GOT3 (cell line): ENCODE measurements at places on chromosomes 7 and 10.

DNA sequence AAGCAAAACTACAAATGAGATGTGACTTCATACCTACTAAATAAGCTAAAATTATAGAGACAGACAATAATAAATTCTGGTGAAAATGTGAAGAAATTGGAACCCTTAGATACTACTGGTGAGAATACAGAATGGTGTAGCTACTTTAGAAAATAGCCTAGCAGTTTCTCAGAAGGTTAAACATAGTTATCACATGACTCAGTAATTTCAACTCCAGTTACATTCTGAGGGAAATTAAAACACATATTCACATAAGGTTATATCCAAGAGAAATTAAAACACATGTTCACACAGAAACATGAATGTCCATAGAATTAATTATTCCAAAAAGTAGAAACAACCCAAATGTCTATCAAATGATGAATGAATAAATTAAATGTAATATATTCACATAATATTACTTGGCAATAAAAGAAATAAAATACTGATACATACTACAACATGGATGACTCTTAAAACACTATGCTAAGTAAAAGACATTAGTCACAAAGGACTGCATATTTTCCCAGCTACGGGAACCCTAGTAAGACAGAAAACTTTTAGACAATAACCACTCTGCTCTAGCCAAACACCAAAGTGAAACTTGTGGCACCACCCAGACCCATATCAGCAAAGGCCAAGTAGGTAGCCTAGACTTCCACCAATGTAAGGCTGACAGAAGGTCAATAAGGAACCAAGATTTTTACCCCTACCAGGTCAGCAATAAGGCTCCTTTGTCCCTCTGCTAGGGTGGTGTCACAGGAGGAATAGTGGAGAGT lies 25.1 kb downstream of the SLC25A40 start:
- no peak for DNase-seq

DNA sequence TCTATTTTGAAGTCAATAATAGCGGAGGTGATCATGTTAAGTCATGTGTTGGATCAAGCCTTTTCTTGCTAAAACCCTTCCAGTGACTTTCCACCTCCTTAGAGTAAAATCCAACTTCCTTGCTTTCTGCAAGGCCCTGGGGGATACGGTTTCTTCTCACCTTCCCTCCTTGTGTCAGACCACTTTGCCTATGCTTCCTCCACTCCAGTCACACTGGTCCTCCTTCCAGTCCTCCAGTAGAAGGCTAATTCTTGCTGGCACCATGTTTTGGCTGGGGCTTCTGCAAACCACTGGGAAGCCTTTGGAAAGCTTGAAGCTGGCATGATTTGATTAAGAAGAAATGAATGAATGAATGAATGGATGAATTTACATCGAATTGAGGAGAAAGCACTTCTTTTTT lies 169.5 kb downstream of the PLXDC2 start:
- no peak for DNase-seq

DNA sequence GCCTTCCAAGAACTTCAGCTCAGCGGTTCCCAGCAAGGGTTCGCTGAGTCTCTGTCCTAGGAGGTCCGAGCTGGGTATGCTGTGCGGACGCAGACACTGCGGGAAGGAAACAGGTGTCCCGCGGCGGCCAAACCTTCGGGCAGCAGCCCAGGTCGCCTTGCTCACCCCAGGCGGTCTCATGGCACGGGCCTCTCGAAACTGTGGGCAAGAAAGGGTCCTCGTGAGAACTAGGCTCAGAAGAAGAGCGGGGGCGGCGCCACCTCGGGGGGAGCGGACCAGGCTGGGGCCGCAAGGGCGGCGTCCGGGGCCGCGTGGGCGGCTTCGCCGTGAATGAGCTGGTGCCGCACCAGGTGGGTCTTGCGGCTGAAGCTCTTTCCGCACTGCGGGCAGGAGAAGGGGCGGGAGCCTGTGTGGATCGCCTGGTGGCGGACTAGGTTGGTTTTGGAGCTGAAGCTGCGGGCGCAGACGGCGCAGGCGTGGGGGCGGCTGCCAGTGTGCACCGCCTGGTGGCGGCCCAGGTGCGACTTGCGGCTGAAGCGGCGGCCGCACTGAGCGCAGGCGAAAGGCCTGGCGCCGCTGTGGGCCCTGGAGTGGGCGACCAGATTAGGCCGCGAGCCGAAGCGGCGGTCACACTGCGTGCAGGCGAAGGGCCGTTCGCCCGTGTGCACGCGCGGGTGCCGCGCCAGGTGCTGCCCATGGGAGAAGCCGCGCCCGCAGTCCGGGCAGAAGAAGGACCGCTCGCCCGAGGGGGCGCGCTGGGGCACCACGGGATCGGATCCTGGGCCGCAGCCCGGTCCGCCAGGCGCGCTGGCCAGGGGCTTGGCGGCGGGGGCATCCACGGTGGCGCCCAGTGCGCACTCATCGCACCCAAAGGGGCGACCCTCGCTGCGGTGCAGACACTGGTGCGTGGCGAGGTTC lies 8.6 kb downstream of the ZNF467 start:
- no peak for DNase-seq

DNA sequence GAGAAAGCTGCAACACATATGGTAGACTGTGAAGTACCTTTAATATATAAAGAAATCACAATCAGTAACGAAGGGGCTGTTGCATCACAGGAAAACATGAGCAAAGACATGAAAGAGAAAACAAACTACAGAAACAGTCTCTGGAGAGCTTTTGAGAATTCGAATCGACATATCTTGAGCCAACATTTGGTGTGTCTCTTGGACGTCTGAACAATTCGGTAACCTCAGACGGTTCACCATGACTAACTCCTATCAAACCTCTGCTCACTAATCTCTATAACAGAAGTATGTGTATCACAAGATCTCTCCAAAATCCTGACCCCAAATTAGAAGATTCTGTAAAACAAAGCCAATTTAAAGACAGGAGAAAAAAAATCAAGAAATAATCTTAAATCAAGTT lies 262.0 kb upstream of the YAE1 start:
- no peak for DNase-seq

- DNase-seq, result no peak
Measured at GRCh38 chr7:149397470-149398043, 63.3 kb downstream of the ZNF777 start.

GRCh38 chr7:137981668-137982067 lies 20.2 kb downstream of the CREB3L2 start:
- DNase-seq, result no peak

GRCh38 chr10:71259815-71260501 lies 47.6 kb downstream of the UNC5B start:
- DNase-seq, result no peak

- no peak for DNase-seq
Measured at GRCh38 chr7:22216832-22217475, 140.0 kb downstream of the RAPGEF5 start.

- no peak for DNase-seq
Measured at GRCh38 chr10:5565671-5566581, 41.2 kb downstream of the CALML3 start.

DNA sequence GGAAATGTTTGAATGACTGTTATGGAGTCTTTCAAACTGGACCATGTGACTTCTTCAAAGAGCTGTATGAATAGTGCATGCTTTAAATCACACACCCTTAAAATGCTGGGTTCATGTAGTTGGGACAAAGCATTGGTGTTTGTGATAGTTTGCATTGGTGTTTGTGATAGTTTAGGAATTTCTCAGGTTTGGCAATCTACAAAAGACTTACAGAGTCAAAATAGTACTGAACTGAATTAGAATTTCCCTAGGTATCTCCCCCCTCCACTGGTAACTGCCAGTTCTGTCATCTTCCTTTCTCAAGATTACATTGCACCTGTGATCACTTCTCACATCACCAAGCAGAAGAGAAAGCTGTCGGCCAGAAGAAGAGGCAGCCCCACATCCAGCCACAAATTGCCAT lies 261.1 kb downstream of the GATA3 start:
- DNase-seq, result no peak

GRCh38 chr10:15363031-15363430 lies 8.1 kb downstream of the FAM171A1 start:
- DNase-seq, result no peak

DNA sequence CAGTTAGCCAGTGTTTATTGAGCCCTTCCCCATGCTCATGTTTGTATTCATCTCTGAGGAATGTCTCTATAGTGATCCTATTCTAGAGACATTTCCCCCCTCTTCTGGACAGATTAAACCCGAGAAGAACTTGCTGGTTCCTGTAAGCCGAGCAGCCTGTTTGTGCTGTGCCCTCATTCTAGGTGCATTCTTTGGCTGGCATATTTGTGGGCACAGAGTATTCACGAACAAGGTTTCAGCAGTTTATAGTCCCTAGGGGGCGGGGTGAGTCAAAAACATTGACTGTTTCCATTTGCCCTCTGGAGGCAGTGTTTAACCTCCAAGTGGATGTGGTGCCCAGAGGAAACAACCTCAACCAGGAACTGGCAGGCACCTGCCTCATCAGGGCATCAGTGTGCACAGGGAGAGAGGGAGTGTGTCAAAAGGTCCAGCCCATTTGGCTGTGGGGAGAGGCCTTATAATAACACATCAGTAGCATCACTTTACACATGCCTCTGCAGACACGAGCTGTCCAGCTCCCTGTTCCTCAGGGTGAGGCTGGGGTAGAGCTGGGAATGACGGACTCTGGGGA lies 273.3 kb upstream of the LRGUK start:
- DNase-seq, result peak; percentile 55

DNA sequence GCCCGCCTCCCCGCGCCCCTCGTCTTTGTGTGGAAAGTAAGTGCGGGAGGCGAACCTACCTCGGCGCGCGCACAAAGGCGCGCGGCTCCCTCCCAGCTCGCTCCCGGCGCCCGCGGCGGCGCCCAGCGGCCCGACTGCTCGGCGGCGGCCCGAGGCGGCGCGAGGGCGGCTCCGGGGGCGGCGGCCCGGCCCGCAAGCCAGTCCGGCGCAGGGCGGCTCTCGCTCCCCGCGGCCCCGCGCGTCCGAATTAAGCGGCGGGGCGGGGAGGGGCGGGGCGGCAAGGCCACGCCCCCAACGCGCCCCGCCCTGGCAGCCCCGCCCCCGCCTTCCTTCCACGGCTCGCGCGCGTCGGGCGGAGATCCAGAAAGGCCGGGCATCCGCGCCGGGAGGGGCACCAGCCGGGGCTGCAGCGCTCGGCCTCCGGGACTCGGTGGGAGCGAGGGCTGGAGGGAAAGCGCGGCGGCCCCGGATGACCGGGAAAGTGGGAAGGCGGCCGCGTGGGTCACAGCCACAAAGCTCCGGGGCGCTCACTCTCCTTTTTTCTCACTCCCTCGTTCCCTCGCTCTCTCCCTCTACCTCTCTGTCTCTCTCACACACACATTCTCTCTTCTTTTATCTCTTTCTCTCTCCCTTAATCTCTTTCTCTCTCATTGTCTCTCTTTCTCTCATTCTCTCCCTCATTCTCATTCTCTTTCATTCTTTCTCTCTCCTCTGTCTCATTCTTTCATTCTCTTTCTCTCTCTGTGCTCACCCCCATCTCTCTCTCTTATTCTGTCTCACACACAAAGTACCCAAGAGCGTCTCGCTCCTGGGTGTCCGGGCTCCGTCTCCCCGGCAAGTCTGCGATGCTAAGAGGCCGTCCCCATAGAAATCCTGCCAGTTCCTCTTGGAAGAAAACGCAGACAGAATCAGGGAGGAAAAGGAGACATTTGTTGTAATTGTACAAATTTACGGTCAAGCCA lies 170.2 kb downstream of the FAM107B start:
- DNase-seq, result no peak

GRCh38 chr10:4103603-4104002 lies 318.6 kb upstream of the KLF6 start:
- DNase-seq, result no peak

- no peak for DNase-seq
Measured at GRCh38 chr7:27808626-27809025, 68.7 kb downstream of the TAX1BP1 start.

DNA sequence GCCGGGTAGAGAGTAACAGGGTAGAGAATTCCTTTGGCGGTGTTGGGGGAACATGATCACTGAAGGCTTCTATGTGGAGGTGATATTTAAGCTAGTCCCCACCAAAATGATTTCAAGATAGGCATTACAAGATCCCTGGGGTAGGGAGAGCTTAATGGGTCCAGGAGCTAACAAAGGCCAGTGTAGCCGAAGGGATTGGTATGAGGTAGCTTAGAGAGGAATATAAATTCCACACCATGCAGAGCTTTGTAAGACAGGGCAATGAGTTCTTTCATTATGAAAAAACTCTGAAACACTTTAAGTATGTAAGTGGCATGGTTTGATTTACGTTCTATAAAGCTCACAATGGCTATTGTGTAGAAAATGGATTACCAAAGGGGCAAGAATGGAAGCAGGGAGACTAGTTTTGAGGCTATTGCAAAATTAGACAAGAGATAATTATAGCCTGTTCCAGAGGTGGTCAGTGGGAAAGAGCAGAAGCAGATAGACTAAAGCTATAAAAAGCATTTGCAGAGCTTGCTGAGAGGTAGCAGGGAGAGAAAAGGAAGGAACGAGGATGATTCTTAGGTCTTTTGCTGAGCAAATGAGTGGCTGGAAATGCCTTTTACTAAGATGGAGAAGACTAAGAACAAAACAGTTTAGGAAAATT lies 119.7 kb upstream of the SLC25A13 start:
- no peak for DNase-seq

DNA sequence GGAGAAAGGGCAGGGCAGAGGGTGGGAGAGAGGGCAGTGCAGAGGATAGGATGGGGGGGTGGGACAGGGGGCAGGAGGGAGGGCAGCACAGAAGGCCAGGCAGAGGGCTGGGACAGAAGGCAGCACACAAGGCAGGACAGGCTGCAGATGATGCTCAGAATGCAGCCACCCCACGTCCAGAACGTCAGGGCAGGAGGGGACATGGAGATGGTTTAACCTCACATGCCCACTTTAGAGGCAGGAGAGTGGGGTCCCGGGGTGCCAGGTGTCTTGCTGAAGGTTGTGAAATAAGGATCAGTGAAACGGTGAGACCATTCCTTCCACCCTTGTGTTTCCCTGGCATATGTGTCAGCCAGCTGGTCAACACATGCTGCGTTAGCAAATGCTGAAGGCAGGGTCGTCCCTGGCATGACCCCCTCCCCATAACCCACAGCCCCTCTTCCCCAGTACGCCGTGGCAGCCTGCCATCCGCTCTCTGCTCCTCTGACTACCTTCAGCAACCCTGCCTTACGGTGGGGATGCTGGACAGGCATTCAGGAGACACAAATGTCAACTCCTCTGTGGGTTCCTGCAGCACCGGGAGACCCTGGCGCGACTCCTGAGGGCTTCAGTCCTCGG lies 592.1 kb downstream of the DNAJB6 start:
- DNase-seq, result no peak

DNA sequence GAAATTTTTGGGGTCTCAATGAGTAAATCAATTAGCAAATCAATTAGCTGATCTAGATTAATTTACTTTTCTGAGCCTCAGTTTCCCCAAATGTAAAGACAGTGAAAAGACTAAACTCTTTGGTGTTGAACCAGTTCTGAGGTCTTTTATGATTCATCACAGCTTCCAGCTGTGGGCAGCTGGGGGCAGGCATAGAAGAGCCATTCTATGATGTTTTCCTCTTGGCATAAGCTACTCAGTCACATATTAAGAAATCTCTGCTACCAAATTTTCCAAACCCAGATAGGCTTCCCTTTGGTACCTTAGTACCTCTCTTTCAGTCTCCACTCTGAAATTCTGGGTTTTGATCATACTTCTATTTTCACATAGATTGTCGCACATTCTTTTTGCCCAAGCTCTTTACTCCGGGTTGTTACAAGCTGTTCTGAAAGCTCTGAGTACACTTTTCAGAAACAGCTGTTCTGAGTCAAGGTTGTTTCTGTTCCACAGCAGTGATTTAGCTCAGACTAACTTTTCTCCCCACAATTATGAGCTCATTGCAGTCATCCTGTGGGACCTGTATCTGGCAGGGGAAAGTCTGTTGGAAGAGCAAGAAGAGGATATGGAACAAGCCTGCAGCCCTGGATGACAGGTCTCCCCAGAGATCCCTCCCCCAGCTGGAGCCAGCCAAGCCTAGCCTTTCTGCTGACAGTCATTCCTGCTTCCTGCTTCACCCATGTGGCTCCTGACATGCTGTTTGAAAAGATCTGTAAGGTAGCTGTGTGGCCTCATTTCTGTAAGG lies 599.6 kb upstream of the GHITM start:
- no peak for DNase-seq

- no peak for DNase-seq
Measured at GRCh38 chr10:27998954-27999275, at the start of gene ODAD2. Gene ODAD2 (minus strand): TSS chr10:27999079. CDS start chr10:27995142, 3,937 bp downstream.
